G401 (cell line): ENCODE measurements at places on chromosomes 1 and 21. TPM values are rescaled to one million over a fixed set of nuclear protein-coding genes. Genes with fewer than 3 reads are reported as not detected.

FALEC gene
- total RNA-seq, result 2.2 TPM in 1 of 2 replicates, not detected in the other

TNNI3K gene
- 0.25 TPM in 1 of 2 replicates, not detected in the other for total RNA-seq

ASTN1 gene
- total RNA-seq, result not detected in 2 replicates

OLIG2 gene
- not detected in 2 replicates for total RNA-seq

DNA sequence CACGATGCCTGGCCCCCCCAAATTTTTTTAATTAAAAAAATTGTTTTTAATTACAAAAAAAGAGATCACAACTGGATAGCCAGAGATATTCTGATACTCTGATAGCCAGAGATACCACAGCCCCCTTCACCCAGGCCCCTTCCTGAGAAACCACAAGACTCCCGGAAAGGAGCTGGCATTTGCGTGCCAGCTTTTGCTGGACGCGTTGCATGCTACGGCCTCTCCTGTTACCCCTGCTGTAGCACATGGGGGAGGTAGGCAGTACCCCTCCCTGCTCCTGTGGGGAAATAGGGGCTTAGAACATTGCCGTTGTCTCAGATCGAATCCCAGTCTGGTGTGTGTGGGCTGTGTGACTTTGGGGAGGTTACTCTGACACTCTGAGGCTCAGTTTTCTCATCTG is 22.7 kb downstream of the MFAP2 start:
- DNase-seq, result no peak

GRCh38 chr1:183776731-183777130 is 28.2 kb upstream of the RGL1 start:
- DNase-seq, result no peak

- no peak for DNase-seq
Measured at GRCh38 chr1:59013276-59013927, 229.6 kb upstream of the JUN start.

DNA sequence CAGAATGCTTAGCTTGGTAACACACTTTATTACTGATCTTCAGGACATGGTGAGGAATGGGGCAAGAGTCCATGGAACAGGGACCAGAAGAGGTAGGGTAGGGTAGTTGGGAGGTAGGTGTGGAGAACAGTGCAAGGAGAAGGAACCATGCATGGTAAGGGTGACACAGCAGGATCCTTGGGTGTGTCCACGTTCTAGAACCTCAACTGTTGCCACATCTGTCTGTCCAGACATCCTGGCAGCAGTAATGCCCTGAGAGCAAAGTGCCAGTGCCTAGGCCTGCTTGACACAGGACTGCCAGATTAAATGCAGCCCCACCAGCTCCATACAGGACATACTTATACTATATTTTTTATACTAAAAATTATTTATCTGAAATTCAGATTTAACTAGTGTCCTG is 13.9 kb downstream of the DMAP1 start:
- no peak for DNase-seq

- DNase-seq, result no peak
Measured at GRCh38 chr1:230922620-230923019, 54.3 kb upstream of the C1orf198 start.

- no peak for DNase-seq
Measured at GRCh38 chr1:23719162-23719820, 24.0 kb upstream of the ELOA start.

DNA sequence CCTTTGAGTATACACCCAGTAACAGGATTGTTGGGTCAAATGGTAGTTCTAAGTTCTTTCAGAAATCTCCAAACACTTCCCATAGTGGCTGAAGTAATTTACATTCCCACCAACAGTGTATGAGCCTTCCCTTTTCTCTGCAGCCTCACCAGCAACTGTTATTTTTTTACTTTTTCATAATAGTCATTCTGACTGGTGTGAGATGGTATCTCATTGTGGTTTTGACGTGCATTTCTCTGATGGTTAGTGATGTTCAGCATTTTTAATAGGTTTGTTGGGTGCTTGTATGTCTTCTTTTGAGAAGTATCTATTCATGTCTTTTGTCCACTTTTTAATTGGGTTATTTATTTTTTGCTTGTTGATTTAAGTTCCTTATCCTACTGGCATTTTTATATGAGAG is 26.4 kb upstream of the LAMC1 start:
- no peak for DNase-seq

DNA sequence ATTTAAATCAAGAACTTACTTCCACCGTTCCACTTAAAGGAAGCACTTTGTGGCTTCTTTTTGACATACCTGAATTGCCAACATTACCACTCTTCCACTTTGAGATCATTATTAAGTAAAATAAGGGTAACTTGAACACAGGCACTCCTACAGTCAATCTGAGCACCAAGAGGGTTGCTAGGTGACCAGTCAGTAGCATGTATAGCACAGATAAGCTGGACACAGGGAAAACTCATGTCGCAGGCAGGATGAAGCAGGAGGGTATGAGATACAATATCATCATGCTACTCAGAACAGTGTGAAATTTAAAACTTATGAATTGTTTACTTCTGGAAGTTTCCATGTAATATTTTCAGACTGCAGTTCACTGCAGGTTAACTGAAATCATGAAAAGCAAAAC is 47.0 kb upstream of the RAP1GAP start:
- no peak for DNase-seq

DNA sequence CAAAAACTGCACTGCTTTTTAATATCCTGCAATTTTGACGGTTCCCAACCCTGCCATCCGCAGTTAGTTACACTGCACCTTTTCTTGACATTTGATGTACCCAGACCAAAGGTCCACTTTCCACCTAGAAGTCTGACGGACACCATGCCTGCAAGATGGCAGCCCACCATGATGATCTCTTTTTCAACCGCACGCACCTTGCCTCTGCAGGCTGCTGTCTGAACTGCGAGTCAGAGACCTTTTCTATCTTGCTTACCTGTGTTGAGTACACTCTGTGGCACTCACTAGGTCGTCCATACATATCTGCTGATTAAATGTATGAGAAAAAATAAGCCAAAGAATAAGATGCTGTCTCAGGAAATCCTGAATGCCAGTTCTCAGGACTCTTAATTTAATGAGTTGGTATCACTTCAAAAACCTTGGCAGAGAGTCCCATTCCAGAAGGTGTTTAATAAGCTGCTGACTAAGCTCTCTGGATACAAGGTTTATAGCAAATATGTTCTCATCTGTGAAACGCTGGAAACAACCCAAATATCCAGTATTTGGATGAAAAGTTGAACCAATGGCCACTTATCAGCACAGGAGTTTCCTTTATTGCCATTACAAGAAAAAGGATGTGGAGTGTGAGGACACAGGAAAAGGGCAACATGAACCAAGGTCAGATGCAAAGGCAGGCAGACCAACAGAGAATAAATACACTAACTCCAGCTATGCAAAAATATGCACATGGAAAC is 37.9 kb downstream of the GNG12 start:
- no peak for DNase-seq

GRCh38 chr1:50196081-50196480 is 87.4 kb downstream of the ELAVL4 start:
- DNase-seq, result no peak

DNA sequence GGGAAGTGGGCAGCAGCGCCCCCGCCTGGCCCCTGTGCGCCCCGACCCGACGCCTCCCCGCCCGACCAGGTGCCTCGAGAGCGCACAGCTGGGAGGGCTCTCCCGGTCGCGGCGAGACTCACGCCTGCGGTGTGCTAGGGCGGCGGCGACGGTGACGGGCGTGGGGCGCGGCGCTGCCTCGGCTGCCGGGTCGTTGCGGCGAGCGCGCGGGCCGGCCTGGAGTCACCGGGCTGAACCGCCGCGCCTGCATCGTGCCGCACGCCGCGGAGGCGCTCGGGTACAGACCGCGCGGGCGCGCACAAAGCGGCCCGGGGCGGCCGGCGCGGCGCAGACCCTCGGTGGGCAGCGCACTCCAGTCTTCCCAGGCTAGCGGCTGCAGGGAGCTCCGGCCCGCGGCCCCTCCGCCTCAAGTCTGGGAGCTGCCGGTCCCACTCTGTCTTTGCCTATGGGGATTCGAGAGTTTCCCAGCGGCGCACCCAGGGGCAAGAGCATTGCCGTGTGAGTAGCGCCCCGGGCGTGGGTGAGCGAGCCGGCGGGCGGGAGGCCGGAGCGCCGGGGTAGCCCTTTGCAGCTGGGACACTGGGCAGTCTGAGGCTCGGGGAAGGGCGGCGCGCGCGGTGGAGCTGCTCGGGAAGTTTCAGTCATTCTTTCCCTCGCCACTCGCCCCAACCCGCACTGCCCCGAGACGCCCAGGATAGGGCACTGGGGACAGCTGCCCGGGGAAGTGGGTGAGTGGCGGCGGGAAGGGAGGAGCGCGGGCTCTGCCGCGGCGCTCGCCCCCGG is at the start of gene SLC35F3:
TSS of gene SLC35F3 (plus strand) at position 44 of the 783 bp plus-strand sequence.
- DNase-seq, result peak; percentile 30
